ENCODE measurements at places on chromosomes 11 and 22.

- DNase-seq, result no peak
Observed at GRCh38 chr11:107834995-107835394, 23.6 kb downstream of the SLC35F2 start.

DNA sequence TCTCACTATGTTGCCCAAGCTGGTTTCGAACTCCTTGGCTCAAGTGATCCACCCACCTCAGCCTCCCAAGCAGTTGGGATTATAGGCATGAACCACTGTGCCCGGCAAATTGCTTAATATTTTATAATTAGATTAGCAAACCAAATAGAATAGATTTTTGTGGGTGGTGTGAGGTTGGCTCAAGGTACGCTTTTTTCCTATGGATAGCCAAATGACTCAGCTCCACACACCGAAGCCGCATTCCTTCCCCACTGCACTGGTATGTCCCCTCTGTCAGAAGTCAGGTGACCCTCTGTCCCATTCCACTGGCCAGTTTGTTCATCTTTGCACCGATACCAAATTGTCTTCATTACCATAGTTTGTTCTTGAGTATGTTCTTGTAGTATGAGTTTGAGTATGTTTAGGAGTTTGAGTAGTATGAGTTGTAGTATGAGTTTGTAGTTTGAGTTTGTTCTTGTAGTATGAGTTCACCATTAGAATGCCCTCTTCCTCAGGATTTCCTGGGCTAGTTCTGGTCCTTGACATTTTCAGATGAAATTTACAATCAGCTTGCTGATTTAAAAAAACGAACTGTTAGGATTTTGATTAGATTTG is 19.4 kb downstream of the SUSD2 start:
- DNase-seq, result no peak

DNA sequence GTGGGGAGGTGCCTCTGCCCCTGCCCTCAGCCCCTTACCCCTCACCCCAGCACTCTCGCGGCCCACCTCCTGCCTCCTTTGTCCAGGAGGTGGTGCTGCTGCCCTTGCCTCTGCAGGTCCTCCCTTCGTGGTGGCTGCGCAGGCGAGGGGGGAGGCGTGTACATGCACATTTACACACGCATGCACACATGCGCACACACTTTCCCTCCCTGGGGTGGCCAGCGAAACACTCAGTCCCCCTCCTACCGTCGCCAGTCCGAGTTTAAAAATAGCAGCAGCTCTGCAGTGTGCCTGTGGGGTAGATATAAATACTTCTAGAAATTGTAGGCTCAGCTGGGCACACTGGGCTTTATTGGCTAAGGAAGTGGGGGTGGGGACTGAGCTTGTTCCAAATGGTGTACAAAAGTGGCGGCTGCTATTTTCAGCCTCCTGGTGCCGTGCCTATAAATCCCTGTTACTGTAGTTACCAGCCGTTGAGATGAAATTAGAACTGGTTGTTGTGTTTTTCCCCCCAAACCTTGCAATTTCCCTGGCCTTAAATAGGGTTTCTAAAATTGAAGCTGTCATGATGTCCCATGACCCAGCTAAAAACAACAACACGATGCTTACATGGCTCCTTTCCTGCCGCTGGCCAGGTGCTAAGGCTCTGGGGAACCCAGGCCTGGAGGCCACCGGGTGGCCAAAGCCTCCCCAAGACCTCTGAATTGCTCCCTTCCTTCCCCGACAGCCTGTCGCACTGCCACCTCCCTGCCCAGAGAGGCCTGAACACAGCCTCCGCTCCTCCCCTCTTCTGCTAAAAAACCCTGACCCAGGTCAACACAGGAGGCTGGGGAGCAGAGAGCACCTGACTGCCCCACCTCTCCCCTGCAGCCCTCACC is 12.4 kb downstream of the PICK1 start:
- peak; percentile 38 for DNase-seq

DNA sequence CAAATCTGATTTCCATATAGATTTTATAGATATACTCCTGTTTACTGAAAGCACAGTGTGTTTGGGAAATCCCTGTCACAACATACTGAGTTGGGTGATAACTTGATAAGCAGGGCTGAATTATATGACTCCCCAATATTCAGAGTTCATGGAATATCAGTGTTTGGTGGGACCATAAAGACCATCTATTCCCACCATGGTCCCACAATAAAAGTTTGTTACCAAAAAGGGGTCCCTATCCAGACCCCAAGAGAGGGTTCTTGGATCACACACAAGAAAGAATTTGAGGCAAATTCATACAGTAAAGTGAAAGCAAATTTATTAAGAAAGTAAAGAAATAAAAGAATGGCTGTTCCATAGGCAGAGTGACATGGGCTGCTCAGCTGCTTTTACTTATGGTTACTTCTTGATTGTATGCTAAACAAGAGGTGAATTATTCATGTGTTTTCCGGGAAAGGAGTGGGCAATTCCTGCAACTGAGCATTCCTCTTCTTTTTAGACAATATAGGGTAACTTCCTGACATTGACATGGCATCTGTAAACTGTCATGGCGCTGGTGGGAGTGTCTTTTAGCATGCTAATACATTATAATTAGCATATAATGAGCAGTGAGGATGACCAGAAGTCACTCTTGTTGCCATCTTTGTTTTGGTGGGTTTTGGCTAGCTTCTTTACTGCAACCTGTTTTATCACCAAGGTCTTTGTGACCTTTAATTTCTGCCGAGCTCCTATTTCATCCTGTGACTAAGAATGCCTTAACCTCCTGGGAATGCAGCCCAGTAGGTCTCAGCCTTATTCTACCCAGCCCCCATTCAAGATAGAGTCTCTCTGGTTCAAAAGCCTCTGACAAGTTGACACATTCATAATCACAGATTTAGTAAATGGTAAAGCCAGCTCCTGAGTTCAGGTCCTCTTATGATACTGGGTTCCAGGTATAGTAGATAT is 240.6 kb upstream of the PDGFD start:
- no peak for DNase-seq

GRCh38 chr11:119683783-119684182 is 45.2 kb downstream of the NECTIN1 start:
- no peak for DNase-seq
